ENCODE measurements at places on chromosomes 7 and 10.

DNA sequence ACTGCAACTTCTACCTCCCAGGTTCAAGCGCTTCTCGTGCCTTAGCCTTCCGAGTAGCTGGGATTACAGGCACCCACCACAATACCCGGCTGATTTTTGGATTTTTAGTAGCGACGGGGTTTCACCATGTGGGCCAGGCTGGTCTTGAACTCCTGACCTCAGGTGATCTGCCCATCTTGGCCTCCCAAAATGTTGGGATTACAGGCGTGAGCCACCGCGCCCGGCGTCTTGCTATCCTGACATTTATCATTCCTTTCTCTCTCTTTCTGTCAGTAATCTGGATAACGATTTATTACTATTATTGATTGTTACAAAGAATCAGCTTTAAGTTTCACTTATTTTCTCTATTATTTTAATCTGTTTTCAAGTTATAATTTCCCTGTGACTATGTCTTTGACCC lies 548.4 kb downstream of the CNTNAP2 start:
- DNase-seq = no peak

DNA sequence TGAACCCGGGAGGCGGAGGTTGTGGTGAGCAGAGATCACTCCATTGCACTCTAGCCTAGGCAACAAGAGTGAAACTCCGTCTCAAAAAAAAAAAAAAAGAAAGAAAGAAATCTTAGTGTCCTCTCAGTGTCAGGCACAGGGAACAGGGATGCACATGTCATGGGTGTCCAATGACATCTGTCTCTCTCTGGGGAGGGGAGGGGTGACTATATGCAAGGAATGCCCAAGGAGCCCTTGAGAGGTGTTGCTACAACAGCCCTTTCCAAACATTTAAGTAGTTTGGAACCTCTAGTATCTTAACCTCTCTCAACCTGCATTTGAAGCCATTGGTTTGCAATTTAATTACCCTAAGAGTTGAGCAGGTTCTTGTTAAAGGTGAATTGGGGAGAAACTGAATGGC lies 28.9 kb downstream of the PDLIM1 start:
- DNase-seq = no peak

DNA sequence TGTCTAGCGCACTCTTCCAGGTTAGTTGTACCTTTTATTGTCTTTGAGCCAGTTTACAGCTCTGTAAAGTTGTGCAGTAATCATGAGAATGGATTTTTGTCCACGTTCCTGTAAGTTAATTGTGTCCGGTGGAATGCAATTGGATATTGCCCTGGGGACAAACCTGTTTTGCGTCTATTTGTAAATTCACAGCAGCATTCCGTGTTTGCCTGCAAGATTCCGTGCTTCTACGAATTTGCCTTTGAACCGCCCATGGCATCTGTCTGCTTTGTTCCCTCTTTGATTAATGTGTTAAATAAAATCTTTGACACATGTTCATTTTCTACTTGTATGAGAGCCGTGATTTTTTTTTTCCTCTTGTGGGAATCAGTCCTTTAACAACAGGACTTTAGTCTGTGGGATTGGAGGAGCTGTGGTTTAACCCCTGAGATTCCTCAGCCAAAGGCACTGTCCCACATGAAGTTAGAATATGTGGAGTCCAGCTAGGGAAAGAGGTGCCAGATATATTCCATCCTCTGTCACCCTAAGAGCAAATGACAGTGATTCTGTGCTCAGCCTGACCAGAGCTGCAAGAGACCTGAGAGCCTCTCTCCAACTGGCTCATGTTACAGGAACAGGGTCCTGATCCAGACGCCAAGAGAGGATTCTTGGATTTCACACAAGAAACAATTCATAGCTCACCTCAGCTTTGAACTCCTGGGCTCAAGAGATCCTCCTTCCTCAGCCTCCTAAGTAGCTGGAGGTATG lies 126.3 kb downstream of the COL26A1 start:
- no peak for DNase-seq

- DNase-seq = no peak
These were observed 161.9 kb upstream of the INSYN2A start for GRCh38 chr10:127358337-127358736.

DNA sequence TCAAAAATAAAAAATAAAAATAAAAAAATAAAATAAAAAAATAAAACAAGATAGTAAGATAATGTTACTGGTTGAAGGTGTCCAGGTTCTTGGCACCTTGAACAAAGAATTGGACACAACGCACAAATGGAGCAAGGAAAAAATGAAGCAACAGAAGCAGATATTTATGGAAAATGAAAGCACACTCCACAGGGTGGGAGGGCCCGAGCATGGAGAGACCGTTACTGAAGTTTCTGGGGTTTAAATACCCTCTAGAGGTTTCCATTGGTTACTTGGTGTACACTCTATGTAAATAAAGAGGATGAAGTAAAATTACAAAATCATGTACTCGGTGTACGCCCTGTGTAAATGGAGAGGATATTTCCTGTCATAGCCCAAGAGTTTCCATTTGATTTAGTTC lies 15.7 kb upstream of the PFKP start:
- DNase-seq = no peak

- DNase-seq = no peak
These were observed 43.6 kb downstream of the TSPAN15 start for GRCh38 chr10:69494626-69495558.

DNA sequence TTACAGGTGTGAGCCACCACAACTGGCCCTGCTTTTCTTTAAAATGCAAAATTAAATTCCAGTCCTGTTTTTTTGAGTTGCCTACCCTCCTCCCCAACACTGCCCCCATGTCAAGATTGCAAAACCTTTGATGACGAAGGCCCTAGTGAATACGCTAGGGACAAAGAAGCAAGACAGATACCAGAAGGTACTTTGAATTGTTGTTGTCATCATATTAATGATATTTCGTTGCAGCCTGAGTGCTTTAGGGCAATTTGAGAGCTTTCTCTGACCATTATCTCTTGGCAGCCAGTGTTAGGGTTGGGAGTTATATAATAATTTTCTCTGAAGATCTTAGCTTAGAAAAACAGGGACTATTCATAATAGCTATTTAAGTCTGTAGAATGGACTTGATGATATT lies 7.1 kb downstream of the CCSER2 start:
- DNase-seq = no peak

- no peak for DNase-seq
These were observed 143.4 kb downstream of the TCF7L2 start for GRCh38 chr10:113093188-113094113.

DNA sequence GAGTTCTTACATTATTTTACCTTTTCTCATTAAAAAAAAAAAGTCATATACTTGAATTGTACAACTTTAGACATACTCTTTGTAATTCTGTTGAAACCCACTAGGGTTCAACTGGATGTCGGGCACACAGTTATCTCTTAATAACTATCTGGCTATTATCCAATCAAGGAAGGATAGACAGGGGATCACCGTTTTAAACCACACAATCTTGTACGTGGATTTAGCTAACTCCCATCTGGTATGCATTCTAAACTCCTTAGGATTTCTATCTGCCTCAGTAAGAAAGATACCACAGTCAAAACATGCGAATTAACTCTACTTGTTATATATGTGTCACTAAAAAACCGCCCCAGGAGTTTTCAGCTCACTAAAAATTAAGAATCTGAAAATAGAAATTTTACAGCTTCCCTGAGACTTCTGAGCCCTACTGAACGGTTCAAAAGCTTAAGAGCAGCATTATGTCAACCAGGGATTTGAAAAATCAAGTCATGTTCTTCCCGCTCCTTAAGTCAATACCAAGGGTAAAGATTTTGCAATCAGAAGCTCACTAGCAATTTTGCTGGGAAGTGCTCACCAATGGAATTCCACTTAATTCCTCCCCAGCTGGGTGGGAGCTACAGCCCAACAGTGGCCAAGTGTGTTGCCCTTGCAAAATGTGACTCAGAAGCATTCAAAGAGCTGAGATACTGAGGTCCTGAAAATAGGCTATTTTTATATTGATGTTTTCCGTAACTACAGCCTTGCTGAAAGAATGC lies 267.0 kb downstream of the FRMD4A start:
- no peak for DNase-seq

- DNase-seq = no peak
These were observed 381.1 kb upstream of the SEMA3D start for GRCh38 chr7:85567983-85568382.

DNA sequence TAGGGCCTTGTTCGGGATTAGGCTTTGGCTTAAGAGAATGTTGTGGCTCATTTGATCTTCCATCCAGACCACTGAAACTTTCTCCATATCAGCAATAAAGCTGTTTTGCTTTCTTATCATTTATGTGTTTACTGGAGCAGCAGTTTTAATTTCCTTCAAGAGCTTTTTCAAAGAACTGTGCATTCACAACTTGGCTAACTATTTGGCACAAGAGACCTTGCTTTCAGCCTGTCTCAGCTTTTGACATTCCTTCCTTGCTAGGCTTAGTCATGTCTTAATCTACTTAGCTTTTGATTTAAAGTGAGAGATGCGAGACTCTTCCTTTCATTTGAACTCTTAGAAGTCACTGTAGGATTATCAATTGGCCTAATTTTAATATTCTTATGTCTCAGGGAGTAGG lies 19.1 kb upstream of the AKR1B1 start:
- DNase-seq = no peak

DNA sequence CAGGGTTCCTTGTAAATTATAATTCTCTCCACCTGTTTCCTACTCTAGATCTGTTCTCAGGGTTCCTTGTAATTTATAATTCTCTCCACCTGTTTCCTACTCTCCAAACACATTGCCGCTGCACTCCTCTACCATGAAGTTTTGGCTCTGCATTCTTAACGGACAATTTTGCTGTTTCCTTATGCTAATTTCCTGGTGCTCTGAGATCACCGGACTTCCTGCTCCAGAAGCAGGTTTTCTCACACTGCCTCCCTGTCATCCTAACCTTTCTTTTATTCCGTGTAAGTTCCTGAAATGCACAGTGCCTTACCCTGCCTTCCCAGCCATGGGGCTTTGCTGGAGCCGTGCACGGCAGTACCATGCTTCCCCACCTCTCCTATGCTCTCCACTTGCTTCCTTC lies 256.8 kb downstream of the PLXNA4 start:
- no peak for DNase-seq

GRCh38 chr7:101743995-101744360 lies 73.4 kb upstream of the CUX1 start:
- DNase-seq = no peak

DNA sequence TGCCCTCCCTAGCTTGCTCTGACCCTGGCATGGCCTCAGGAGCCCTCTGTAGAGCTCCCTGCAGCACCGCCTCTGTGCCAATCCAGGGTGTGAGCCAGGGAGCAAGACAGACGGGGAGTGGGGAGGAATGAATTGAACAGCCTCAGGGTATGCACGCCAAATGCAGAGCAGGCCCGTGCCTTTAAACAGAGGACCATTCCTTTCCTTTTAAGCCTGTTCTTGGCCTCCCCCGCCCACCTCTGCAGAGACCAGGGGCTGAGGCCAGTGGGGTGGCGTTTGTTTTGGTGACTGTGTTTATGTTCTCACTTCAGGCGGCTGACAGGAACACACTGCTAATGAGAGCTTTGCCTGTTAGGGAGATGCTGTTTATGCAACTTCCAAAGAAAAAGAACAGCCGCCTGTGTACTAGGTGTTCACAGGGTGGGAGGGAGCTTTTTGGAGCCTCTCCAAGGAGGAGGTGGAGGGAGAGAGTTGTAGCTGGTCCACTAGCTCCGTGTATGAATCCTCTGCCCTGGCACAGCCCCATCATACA lies 528.1 kb upstream of the DPP6 start:
- no peak for DNase-seq

DNA sequence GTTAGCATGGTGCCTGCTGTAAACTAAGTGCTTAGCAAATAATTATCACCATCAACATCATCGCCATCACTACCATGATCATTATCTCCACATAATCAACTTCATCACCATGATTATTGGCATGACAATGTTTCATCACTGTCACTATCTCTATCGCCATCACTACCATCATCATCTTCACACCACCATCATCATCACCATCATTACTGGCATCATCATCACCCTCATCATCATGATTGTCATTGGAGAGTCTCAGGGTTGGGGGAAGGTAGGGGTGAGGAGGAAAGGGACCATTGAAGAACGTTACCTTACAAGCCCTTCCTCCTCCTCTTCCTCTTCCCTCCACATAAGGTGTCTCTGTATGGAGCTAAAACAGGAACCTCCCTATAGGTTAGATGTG lies 54.9 kb upstream of the GPR26 start:
- no peak for DNase-seq

GRCh38 chr10:17206210-17206709 lies 4.8 kb upstream of the TRDMT1 start:
- DNase-seq = no peak

DNA sequence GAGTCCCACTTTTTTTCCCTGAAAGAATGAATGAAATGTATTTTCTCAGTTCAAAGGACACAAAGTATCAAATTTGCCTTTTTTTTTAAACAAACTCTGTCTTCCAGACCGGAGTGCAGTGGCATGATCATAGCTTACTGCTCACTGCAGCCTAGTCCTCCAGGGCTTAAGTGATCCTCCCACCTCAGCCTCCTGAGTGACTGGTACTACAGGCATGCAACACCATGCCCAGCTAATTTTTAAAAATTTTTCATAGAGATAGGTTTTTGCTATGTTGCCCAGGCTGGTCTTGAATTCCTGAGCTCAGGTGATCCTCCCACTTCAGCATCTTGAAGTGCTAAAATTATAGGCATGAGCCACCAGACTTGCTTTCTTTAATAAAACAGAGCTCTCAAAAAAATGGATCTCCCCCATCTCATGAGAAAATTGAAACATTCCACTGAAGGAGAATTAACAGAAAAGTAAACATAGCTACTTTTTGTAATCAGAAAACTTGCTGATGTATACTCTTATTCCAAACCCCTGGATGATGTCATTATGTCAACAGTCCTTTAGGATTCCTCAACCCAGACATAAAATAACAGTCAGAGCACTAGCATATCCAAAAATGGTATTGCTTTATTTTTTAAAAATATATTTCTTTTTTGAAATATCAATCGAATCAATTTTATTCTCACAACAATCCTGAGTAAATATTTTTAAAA lies 12.3 kb upstream of the TRDMT1 start:
- no peak for DNase-seq

DNA sequence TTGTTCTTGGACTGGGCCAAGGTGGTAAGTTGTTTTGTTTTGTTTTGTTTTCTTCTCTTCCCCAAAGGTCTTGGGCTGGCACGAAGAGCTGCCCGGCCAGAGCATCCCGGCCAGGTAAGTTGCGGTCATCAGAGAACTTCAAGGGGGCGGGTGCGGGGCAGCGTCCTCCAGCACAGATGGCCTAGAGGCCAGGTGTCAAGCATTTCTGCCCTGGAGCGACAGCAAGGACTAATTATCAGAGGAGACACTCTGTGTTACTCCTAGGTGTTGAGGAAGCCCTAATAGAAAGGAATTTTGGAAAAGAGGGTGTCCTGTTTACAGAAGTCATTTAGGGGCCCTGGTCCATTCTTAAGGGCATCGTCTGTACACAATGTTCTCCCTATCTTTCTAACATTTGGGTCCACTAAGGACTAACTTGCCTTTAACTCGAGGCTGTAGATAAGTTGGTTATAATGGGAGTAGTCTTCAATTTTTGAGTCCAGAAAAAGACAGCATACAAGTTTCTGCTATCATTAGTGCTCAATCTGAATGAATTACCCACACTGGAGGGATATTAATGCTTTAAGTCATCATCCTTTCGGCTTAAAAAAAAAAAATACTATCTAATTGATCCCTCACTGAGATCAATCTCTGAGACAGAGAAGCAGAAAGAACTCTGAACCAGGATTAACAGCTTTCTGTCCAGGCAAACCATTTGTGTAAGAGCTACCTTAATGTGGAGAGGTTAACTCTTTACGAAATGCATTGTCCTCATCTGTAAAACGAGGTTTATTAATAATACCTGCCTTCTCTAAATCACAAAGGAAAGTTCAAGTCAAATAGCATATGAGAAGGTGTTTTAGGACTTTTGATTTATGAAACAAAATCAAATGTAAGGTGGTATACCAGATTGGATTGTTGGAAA lies 1.5 kb downstream of the ITGB8 start:
- DNase-seq = no peak

- no peak for DNase-seq
These were observed 248.5 kb downstream of the BUB3 start for GRCh38 chr10:123402656-123403055.
